NCI-H1930 (cell line): ENCODE measurements at places on chromosomes 11 and 22.

- DNase-seq = no peak
These were observed 5.9 kb downstream of the IL10RA start for GRCh38 chr11:117992136-117992535.

- DNase-seq = no peak
These were observed 10.5 kb downstream of the PAX6 start for GRCh38 chr11:31800398-31801265.

- no peak for DNase-seq
These were observed 9.0 kb upstream of the RAG1 start for GRCh38 chr11:36558571-36559413.

- DNase-seq = no peak
These were observed 12.0 kb upstream of the ZDHHC13 start for GRCh38 chr11:19105011-19105410.

- no peak for DNase-seq
These were observed 537 bp downstream of the SCN4B start for GRCh38 chr11:118152020-118152551.

- DNase-seq = no peak
These were observed 229.3 kb downstream of the CASP12 start for GRCh38 chr11:104668797-104669463.

DNA sequence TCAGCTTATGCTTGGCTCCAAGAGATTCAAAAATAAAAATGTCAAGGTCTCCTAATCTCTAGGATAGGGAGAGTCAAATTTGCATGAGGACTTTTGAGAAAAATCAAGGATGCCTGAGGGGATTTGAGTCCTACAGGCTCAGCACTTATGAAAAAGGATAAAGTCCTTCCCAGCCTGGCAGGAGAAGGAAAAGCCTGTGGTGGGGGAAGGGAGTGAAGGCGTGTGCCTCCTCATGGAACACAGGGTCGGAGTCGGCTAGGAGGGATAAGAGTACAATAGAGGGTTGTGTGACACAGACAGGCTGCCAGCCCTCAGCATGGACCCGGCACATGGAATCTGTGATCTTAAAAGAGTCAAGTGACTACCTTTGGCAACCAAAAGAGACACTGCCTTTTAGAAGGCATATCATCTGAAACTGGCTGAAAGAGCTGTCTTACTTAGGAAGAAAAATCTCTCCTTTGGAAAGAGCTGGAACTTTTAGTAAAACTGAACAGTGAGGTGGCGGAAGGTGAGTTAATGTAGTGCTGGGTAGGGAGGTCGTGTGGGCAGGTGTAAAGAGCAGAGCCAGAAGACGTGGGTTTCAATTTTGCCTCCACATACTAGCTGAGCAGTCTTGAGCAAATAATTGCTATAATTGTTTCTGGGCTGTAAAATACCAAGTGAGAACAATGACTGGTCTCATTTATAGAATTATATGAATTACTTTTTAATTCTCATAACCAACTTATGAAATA, 58.8 kb upstream of the RDX start:
- no peak for DNase-seq

DNA sequence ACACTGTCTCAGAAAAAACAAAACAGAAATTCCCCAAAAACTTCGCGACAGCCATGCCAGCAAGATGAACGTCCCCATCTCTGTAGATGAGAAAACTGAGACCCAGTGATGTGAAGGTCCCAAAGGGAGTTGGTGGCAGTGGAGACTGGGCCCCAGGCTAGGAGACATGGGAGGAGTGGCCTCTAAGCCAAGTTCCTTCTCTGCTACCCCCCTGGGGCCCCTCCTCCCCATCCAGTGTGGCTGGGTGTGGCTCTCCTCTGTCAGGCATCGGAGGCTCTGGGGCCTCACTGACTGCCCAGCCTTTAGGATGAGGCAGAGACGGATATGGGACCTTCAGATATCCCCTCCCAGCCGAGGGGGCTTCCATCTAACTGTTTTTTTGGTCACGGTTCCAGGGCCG, 9.8 kb downstream of the RELT start:
- DNase-seq = no peak

- DNase-seq = no peak
These were observed 49.2 kb upstream of the TIMP3 start for GRCh38 chr22:32752326-32752725.

DNA sequence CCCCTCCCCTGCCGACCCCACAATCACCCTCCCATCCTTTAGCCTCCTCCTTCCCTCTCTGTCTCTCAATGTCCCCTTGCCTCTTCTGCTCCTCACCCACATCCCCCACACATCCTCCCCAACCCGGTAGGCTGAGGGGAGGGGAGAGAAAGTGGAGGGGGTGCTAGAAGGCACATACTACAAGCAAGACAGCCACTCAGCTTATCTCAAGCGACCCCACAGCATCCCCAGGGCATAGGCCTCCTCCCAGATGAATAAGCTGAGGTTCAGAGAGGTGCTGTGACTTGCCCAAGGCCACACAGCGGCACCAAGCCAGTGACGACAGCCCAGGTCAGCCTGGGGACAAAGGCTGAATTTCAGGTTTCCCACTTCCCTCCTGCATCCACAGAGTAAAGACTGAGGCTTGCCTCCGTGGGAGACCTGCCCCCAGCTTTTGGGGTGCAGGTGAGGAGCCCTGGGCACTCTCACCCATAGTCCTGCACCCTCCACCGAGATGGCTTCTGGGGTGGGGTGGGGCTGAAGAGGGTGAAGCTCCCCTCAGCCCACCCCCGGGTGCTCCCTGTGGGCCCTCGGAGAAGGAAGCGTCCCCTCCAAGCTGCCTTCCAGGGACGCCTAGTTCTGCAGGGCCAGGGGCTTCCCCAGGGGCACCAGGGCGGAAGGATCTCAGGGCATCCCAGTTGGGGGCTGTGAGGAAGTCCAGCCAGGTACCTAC, 511 bp downstream of the RAC2 start:
- DNase-seq = no peak

- DNase-seq = no peak
These were observed 16.7 kb upstream of the TXNRD2 start for GRCh38 chr22:19958083-19959042.

DNA sequence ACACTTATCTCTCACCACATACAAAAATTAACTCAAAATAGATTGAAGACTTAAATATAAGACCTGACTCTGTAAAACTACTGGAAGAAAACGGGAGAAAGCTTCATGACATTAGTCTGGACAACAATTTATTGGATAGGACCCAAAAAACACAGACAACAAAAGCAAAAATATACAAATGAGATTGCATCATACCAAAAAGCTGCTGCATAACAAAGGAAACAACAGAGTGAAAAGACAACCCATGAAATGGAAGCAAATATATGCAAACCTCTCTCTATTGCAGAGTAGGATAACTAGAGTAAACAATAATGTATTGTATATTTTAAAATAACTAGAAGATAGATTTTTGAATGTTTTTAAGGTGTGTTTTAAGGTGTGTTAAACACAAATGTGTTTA, 11.2 kb downstream of the MRGPRX2 start:
- no peak for DNase-seq

- no peak for DNase-seq
These were observed 28.2 kb downstream of the DBX1 start for GRCh38 chr11:20131788-20132666.

- DNase-seq = no peak
These were observed 5.1 kb downstream of the F2 start for GRCh38 chr11:46724088-46724487.

- DNase-seq = no peak
These were observed 24.6 kb downstream of the SLC5A1 start for GRCh38 chr22:32067613-32068012.

DNA sequence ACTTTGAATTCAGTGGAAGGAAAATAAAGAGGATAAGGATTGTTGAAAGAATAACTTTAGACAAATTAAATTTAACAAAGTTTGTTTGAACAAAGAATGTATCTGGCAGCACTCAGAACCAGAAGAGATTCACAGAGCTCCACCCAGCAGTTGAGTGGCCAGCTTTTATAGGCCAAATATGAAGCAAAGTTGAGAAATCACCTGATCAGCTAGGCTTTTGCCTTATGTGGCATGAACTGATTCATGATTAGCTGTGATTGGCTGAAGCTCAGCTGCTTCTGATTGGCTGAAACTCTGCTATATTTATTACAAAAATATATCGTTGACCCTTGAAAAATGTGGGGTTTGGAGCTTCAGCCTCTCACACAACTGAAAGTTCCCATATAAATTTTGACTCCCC, 62.6 kb downstream of the PIWIL4 start:
- no peak for DNase-seq

DNA sequence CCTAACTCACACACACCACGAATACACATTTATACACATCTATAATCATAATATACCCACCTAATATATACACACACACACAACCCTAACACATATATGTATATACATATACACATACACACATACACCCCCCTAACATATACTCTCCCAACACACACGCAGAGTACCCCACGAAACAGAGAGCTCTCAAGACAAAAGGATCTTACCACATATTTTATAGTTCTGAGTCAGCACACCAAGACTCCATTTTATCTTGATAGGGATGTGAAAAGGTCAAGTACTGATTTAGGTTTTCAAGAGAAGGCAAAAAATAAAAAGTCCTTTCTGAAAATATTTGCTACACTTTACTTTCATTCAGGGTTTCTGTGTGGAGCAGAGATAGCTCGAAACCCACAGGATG, 1207.2 kb downstream of the LRRC4C start:
- DNase-seq = no peak

DNA sequence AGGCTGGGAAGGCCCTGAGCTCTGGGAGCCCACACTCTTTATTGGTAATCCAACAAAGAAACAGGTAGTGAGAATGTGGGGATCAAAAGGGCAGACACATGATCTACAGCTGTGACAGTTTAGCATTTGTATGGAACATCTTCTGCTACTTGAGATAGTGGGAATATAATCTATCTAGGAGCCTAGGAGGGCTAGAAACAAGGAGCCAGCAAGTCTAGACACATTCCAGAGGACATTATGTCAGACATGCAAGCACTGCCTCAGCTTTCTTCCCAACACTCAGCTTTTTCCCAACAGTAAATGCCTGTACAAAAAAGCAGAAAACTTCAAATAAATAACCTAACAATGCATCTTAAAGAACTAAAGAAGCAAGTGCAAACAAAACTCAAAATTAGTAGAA, 1150.6 kb upstream of the RAG2 start:
- no peak for DNase-seq
